ENCODE measurements at places on chromosomes 2 and 18.

DNA sequence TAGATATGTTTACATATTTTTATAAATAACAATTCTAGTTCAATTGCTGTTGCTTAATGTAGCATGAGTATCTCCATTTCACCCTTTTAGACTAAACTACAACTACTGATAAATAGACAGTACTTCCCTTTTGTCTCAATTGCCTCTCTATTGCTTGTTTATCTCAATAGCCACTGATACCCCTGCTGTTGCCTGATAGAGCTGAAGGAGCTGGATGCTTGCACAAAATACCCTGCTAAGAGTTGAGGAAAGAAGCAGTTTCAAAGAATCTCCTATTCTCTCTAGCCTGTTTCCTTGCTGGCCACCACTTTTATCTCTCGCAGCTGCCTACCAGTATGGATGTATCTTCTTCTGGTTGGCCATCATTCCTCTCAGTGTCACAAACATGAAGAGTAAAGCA is 16.9 kb upstream of the ZNF804A start:
- DNase-seq = no peak

- DNase-seq = no peak
These were observed 5.1 kb downstream of the POLR1B start for GRCh38 chr2:112547333-112547732.

DNA sequence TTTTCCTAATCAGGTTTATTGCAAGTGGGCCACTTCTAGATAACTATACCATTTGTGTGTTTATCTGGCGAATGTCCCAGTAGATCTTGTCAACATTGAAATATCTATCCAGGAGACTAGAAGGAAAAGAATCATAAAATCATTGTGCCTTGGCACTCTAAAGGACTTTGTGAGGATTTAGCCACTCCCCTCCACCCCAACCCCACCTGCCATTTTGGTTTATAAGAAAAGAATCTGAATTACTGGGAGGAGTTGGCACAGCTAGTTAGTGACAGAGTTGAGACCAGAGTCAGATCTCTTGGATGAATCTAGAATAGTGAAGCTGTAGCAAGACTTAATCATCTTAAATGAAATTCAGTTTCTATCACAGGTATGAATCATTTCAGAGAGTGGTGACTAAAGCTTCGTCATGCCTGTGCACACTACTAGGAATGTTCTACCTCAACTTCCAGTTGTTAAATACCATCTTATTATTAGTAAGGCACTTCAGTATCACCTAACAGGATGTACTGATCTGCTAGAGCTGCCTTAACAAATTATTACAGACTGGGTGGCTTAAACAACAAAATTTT is 212.7 kb upstream of the SLC14A2 start:
- no peak for DNase-seq

- no peak for DNase-seq
These were observed 105.3 kb upstream of the ACVR2A start for GRCh38 chr2:147739508-147739907.

GRCh38 chr2:236946871-236947270 is 138.8 kb upstream of the COPS8 start:
- DNase-seq = no peak

GRCh38 chr2:76958749-76959148 is 563.4 kb downstream of the LRRTM4 start:
- DNase-seq = no peak

DNA sequence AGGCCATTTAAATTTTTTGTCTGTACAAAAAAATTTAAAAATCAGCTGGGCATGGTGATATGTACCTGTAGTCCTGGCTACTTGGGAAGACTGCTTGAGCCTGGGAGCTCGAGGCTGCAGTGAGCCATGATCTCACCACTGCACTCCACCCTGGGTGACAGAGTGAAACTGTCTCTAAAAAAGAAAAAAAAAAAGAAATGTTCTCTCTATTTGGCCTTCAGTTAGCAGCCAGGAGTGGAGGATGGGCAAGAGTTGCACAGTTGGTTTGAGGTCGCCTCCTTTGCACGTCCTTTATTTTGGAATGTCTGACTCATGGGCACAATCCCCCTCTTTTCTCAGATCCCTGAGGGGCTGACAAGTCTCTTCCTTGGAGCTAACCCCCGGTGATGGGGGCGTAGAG is 26.3 kb downstream of the ITM2C start:
- DNase-seq = peak; percentile 2

GRCh38 chr2:195320413-195320973 is 336.5 kb upstream of the SLC39A10 start:
- no peak for DNase-seq

DNA sequence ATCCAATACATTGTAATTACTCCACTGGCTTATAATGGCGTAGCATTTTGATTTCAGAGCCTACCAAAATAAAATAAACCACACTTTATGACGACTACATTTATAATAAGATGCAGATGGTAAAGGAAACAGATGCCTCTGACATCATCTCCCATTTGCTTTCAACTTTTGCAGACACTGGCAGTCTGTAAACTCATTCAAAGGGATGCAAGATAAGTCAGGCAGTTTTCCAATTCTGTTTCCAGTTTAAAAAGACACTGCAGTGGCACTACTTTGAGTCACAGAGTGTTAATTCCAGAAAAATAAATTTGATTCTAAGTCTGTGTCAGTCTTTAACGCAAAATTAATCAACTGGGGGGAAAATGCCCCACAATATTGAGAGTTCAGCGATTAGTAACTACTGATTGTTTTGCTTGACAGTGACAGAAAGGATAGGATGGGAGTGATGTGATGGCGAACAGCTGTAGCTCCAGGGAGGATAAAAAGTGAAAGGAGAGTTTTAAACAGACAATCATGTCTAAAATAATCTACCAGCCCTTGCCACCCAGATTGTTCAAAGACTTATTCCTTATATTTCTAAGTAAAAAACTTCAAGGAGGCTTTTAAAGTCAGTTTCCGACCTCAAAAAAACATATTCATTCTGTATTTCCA is 6.7 kb downstream of the DSEL start:
- no peak for DNase-seq

- DNase-seq = no peak
These were observed 14.3 kb downstream of the KCNG2 start for GRCh38 chr18:79812052-79812451.

- DNase-seq = no peak
These were observed 12.7 kb downstream of the ANKRD44 start for GRCh38 chr2:197297772-197298318.

- DNase-seq = no peak
These were observed 749 bp upstream of the PTMA start for GRCh38 chr2:231707625-231707926.

DNA sequence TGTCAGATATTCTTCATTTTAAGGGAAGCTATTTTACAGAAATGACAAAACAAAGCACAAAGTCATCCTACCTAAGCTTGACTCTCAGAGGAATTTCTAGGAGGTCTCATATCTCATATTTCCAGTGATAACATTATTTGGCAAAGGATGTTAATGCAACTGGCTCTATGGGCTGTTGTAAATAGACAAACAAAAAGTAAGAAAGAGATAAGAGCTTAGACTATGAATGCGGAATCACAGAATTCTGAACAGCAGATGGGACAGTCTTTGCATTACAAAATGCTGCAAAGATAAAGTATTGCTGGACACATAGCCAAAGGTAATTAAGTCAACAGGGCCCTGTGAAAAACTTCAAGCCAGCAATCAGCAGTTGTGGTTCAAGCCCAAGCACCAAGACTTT is 23.9 kb downstream of the PIAS2 start:
- DNase-seq = no peak

DNA sequence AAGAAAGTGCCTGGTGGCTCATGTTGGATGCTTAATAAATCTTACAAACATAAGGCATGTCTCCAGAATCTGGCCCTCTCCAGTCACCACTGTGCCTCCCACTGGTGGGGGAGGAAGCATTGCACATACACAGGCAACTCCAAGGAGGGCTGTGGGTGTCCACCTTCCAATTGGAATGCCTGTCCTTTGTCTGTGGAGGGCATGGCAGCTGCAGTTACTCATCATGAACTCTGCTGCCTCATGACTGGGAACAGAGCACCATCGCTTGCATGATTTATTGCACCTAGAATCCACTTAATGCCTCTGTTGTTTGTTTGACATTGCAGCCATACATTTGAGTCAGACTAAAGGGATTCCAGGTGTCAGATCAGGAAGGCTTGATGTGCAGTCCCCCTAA is 278.9 kb downstream of the PRKCE start:
- no peak for DNase-seq

GRCh38 chr2:236657801-236658200 is 88.2 kb downstream of the ACKR3 start:
- DNase-seq = no peak

DNA sequence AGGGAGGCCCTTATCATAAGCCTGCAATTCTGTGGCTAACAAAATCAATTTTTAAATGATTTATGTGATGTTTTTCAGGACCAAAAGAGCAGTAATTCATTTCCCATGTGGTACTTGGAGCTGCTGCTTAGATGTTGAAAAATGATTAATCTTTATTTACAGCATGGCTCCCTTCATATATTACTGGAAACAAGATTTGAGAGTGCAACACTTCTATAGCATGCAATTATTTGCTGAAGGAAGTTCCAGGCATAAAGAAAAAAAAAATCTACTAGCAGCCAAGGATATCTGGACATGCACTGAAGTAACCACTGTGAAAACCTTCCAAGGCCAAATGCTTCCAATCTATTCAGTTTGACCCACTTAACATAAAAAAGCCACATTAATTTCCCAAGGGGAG is 186.3 kb downstream of the SLC8A1 start:
- no peak for DNase-seq

GRCh38 chr2:66137606-66138130 is 297.3 kb upstream of the MEIS1 start:
- DNase-seq = no peak

DNA sequence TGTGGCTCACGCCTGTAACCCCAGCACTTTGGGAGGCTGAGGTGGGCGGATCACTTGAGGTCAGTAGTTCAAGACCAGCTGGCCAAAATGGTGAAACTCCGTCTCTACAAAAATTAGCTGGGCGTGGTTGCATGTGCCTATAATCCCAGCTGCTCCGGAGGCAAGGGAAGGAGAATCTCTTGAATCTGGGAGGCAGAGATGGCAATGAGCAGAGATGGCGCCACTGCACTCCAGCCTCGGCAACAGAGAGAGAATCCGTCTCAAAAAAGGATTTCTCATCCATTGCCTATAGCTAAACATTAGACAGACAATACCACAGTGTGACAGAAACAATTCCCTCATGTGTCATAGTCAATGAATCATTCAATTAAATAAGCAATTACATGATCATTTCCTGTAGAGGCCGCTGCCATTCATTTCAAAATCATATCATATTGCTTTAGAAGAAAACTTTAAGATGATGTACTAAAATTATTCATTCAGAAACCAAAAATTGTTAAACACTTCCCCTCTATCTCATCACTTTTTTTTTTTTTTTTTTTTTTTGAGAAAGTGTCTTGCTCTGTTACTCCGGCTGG is 69.5 kb upstream of the TGIF1 start:
- DNase-seq = no peak

- DNase-seq = no peak
These were observed 21.5 kb upstream of the TXNL4A start for GRCh38 chr18:80009661-80010550.

DNA sequence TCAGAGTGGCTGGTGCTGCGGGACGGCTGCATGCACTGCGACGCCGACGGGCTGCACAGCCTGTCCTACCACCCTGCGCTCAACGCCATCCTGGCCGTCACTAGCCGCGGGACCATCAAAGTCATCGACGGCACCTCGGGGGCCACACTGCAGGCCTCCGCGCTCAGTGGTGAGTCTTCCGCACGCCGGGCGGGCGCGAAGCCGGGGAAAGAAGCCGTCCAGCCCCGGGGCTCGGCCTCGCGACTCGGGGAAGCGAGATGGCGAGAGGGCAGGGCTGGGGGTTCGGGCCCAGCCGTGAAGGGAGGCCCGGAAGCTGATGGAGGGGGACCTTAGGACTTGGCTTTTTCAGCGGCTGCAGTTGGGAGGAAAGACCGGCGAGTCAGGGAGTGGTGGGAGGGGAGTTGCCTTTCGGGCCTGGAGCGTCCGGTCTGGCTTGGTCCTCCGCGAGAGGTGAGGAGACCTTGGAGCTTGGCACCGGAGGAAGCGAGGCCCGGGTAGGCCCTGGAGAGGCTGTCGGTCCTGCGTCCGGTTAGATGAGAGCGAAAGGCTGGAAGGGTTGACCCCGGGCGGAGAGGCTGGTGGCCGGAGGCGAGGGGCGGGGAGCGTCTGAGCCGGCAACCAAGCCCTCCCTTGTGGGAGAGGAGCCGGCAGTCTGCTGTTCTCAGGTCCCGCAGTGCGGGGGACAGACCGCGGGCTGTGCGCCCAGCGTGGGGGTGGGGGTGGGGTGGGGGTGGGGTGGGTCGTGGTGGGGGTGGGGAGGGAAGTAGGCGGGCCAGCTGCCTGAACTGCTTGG is 691 bp downstream of the BIRC6 start:
- peak; percentile 75 for DNase-seq

DNA sequence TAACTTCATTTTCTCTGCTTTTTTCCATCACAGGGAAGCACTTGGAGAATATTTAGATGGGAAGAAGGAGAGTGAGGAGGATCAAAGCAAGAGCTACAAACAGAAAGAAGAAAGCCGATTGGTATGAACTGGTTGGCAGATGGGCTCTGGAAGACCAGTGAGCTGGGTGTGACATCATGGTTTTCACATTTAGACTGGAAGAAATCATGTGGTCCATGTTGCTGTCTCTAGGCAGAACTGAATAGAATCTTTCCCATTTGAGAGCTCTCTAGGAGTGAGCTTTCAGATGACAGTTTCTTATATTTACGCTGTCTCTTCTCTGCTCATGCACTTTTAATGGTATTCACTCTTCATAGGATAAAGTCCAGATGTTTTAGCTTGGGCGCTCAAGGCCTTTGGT is 12.6 kb downstream of the DRC1 start:
- no peak for DNase-seq

DNA sequence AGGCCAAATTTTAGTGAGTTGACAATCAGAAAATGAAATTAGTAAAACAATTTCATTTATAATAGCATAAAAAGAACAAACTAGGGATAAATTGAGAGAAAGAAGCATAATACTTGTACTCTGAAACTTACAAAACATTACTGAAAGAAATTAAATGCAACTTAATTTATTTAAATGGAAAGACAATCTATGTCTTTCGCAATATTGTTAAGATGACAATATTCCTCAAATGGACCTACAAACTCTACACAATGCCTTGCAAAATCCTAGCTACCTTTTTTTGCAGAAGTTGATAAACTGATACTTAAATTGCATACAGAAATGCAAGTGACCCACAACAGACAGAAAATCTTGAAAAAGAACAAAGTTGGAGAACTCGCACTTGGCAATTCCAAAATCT is 9.1 kb downstream of the EPG5 start:
- no peak for DNase-seq

DNA sequence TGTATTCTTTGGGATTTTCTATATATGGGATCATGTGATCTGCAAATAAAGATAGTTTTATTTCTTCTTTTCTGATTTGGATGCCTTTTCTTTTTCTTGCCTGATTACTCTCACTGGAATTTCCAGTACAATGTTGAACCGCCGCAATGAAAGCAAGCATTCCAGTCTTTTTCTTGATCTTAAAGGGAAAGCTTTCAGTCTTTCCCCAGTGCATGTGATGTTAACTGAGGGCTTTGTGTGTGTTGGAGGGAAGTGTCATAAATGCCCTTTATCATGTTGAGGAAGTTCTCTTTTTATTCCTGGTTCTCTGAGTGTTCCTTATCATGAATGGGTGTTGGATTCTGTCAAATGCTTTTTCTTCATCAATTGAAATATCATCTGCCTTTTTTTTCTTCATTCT is 16.9 kb upstream of the CYBRD1 start:
- no peak for DNase-seq
